Caki2 (cell line): ENCODE measurements at places on chromosomes 3 and 15. TPM values are rescaled to one million over a fixed set of nuclear protein-coding genes. Genes with fewer than 3 reads are reported as not detected.

WDR72 gene
- total RNA-seq, result 5.0 and 6.1 TPM in 2 replicates

WNT5A gene
- 8.1 and 10.9 TPM in 2 replicates for total RNA-seq

PEX5L gene
- 15.2 and 16.2 TPM in 2 replicates for total RNA-seq

DNAJA4 gene
- not detected in 2 replicates for total RNA-seq

CLDN16 gene
- 15.8 and 17.8 TPM in 2 replicates for total RNA-seq

CRYGS gene
- total RNA-seq, result 3.1 TPM in 1 of 2 replicates, not detected in the other

DUOXA1 gene
- not detected in 2 replicates for total RNA-seq

TMEM266 gene
- 0.47 TPM in 1 of 2 replicates, not detected in the other for total RNA-seq

CGNL1 gene
- 0.49 and 0.84 TPM in 2 replicates for total RNA-seq

TMEM158 gene
- 3.2 and 7.5 TPM in 2 replicates for total RNA-seq

PCSK6 gene
- total RNA-seq, result 5.5 and 9.4 TPM in 2 replicates
